ENCODE measurements at places on chromosomes 7 and 10. TPM values are rescaled to one million over a fixed set of nuclear protein-coding genes. Genes with fewer than 3 reads are reported as not detected.

Gene PTN
- 0.91 TPM for total RNA-seq

Gene PDE6C
- not detected for total RNA-seq

Gene AKR1C8
- total RNA-seq, result not detected

Gene TMEM213
- total RNA-seq, result not detected

Gene ZNF804B
- not detected for total RNA-seq

Gene RNLS
- total RNA-seq, result 3.2 TPM

Gene CALML3
- total RNA-seq, result not detected

Gene CREB3L2
- 29.6 TPM for total RNA-seq

Gene SEPHS1
- total RNA-seq, result 34.8 TPM

Gene C10orf62
- total RNA-seq, result not detected

Gene NACAD
- total RNA-seq, result 0.32 TPM

Gene CPA2
- not detected for total RNA-seq

Gene CYP3A4
- total RNA-seq, result not detected

Gene PNLIPRP2
- total RNA-seq, result not detected

Gene COMTD1
- total RNA-seq, result 15.9 TPM

Gene WNT8B
- not detected for total RNA-seq

Gene FAM237B
- not detected for total RNA-seq

Gene ZNF746
- 14.6 TPM for total RNA-seq

Gene GPR15LG
- not detected for total RNA-seq

Gene ITIH2
- total RNA-seq, result not detected

Gene STK31
- total RNA-seq, result under 0.01 TPM

Gene SSC4D
- total RNA-seq, result 0.65 TPM

Gene CCDC146
- total RNA-seq, result 0.46 TPM

Gene NRAP
- total RNA-seq, result not detected

Gene TAS2R3
- total RNA-seq, result 0.76 TPM

Gene HEPACAM2
- total RNA-seq, result not detected

Gene DYDC2
- not detected for total RNA-seq

Gene CYP17A1
- total RNA-seq, result not detected

Gene CFTR
- total RNA-seq, result not detected

Gene STEAP1B
- total RNA-seq, result 124 TPM

Gene PRTFDC1
- total RNA-seq, result 19.9 TPM

Gene WASL
- total RNA-seq, result 7.8 TPM

Gene KLF14
- 0.15 TPM for total RNA-seq

Gene KMT2E
- 117 TPM for total RNA-seq

Gene TBL2
- total RNA-seq, result 77.0 TPM

Gene DBNL
- 158 TPM for total RNA-seq

Gene FAM241B
- total RNA-seq, result not detected

Gene TPK1
- total RNA-seq, result 5.5 TPM

Gene FAM20C
- total RNA-seq, result 7.6 TPM

Gene TRIM73
- total RNA-seq, result 0.32 TPM

Gene SFRP4
- not detected for total RNA-seq

Gene MGAM2
- total RNA-seq, result not detected

Gene IFIT2
- 0.97 TPM for total RNA-seq

Gene MYH16
- total RNA-seq, result 0.30 TPM

Gene OR6B1
- not detected for total RNA-seq

Gene ACADSB
- total RNA-seq, result 4.9 TPM

Gene CXCL12
- 0.46 TPM for total RNA-seq

Gene H2BK1
- total RNA-seq, result not detected

Gene KEL
- total RNA-seq, result not detected

Gene NEUROG3
- not detected for total RNA-seq

Gene TFPI2
- 254 TPM for total RNA-seq

Gene LRRC18
- total RNA-seq, result not detected

Measured in epithelial cell of umbilical artery (primary cell).